ENCODE measurements at places on chromosomes 1 and 21.

GRCh38 chr1:213929398-213929797 lies 58.4 kb upstream of the PROX1 start:
- DNase-seq = no peak

- no peak for DNase-seq
These were observed 13.6 kb downstream of the INSRR start for GRCh38 chr1:156845055-156845952.

GRCh38 chr1:45929257-45929687 lies 125.9 kb downstream of the MAST2 start:
- no peak for DNase-seq

DNA sequence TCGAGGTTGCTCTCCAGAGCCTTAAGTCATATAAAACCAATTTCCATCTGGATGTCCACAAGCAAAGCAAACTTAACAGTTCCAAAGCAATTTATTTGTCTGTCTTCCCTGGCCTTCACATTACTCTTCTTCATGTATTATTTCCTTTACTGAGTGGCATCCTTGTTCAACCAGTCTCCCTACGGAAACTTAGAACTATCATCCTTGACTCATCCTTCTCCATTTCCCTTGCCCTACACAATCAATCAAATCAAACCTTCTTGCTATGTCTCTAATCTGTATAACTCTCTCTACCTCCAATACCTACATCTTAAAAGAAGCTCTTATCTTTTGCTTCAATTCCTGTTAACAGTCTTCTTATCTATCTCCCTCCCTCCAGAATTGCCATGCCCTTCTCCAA lies 25.4 kb downstream of the EGLN1 start:
- DNase-seq = no peak

- DNase-seq = no peak
These were observed 102.5 kb upstream of the TARDBP start for GRCh38 chr1:10909697-10910680.

DNA sequence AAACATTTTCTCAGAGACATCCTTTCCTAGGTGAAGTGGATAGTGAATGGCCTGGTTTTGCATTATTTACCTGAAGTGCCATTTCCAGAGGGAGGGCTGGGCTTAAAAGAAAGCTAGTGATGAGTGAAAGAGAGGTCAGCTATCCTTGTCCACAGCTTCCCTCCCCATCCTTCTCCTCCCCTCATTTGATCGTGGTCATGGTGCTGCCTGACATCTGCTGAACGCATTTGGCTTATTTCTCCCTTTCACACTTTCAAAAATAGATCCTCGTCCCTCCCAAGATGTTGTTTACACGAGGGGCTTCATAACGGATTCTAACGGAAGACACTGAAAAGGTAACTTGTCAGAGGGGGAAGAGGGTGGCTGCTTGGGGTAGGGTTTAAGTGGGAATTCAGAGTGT lies 66.1 kb downstream of the PRRX1 start:
- DNase-seq = no peak

GRCh38 chr1:221239792-221240191 lies 360.5 kb downstream of the HLX start:
- DNase-seq = no peak

DNA sequence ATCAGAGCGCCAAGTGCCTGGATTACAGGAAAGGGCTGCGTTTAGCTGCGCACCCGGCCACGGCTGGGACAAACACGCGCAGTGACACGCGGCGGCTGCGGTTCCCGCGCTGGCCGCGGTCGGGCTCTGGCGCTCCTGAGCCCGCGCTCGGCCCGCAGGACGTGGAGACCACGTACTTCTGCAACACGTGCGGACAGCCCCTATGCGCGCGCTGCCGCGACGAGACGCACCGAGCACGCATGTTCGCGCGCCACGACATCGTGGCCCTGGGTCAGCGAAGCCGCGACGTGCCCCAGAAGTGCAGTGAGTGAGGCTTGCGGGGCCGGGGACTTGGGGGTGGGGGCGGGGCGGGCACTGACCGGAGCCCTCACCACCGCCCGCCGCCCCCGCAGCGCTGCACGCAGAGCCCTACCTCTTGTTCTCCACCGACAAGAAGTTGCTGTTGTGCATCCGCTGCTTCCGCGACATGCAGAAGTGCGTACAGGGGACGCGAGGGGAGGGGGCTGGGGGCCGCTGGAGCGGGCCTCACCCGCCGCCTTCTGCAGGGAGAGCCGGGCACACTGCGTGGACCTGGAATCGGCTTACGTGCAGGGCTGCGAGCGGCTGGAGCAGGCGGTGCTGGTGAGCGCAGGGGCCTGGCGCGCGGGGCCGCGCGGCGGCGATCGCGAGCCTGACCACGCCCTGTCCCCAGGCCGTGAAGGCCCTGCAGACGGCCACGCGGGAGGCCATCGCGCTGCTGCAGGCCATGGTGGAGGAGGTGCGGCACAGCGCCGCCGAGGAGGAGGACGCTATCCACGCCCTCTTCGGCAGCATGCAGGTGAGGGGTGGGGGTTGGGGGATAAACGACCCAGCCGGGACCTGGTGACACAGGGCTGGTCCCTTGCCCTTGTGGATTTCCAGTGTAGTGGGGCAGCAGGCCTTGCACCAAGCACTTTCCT lies 3.1 kb downstream of the RNF207 start:
- DNase-seq = no peak

DNA sequence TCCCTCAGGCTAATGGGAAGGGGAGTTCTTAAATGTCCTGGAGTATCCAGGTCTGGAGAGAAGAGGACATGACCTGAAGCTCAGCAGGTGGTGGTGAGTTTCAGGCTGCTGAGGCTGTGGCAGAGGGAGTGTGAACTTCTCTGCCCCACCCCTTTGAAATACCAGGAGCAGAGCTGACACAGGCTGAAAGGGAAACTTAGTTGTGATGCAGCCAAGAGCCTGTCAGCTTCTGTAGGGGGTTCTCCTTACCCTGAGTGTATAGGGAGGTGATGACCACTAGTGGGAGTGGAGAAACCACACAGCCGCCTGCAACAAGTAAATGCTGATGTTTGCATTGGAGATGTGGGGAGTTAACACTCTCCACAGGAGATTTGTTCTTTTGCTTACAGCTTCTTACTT lies 152.3 kb downstream of the FCRL5 start:
- no peak for DNase-seq

- DNase-seq = peak; percentile 96
These were observed 29.5 kb downstream of the RGS1 start for GRCh38 chr1:192604979-192605620.

- no peak for DNase-seq
These were observed 1.6 kb downstream of the CD53 start for GRCh38 chr1:110874324-110875215.

GRCh38 chr1:153944005-153944826 lies 2.3 kb downstream of the DENND4B start:
- DNase-seq = no peak

DNA sequence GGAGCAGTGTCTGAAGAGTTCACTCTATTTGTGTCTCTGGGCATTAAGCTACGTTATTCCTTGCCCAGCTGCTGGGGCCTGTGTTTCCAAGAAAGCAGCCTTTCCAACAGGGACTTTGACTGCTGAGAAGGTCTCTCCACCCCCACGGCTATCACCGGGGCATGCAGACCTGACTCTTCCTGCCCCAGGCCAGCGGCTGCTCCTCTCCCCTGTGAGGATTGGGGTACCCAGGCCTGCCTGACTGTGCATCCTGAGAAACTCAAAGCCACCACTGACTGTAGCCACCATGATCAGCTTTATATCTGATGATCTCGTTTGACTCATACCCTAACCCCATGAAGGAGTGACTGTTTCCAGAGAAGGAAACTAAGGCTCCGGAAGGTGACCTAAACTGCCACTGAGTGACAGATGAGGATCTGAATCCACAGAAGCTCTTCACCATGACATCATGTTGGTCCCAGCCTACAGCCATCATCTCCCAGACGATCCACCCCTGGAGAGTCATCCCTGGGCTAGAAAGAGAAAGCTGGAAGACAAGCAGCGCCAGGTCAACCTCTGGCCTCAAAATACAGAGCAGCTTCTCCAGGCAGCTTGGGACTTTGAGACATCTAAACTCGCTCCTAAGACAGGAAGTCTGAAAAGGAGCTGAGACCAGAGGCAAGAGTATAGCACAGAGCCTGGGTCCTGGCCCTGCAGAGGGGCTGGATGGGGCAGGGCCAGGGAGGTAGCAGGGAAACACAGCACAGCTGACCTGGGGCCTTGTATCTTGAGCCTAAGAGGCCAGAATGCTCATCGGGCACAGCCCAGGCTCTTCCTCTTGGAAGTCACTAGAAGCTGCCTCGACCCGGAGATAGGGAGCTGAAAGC lies 244.0 kb upstream of the VAMP3 start:
- DNase-seq = no peak

- DNase-seq = no peak
These were observed 19.8 kb downstream of the SELP start for GRCh38 chr1:169610108-169610507.

DNA sequence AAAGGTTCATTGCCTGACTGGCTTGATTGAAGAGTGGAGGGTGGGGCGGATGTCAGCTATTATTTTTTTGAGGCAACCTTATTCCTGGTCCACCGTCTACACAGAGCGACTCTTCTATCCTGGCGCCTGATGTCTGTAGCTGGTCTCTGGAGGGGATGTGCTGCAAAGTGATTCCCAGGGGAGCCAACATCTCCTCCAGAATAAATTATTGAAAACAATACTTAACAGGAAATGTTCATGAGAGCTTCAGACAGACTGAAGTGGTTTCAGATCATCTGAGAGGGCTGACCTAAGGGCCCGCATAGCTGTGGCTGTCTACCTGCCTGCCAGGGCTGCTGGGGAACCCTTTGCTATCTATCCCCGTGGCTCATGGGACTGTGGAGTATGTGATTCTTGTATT lies 66.7 kb downstream of the TEX35 start:
- no peak for DNase-seq

GRCh38 chr1:234874291-234875288 lies 254.0 kb downstream of the TOMM20 start:
- DNase-seq = no peak

GRCh38 chr1:173996995-173997394 lies 25.2 kb downstream of the RC3H1 start:
- no peak for DNase-seq

- no peak for DNase-seq
These were observed 24.4 kb downstream of the ZBTB17 start for GRCh38 chr1:15951341-15952153.

DNA sequence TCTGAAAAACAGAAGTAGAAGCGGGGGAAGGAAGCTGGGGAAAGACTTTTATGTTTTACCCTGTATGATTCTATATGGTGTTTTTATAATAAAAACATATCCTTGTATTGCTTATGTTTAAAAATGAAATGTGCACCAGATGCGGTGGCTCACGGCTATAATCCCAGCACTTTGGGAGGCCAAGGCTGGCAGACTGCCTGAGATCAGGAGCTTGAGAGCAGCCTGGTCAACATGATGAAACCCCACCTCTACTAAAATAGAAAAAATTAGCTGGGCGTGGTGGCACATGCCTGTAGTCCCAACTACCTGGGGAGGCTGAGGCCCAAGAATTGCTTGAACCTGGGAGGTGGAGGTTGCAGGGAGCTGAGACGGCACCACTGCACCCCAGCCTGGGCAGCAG lies 155.4 kb downstream of the SMYD3 start:
- no peak for DNase-seq

GRCh38 chr1:193185901-193186731 lies at the start of gene B3GALT2:
Gene B3GALT2 (minus strand): TSS chr1:193186613. CDS start chr1:193181562, 5,051 bp downstream.
- DNase-seq = peak; percentile 87

DNA sequence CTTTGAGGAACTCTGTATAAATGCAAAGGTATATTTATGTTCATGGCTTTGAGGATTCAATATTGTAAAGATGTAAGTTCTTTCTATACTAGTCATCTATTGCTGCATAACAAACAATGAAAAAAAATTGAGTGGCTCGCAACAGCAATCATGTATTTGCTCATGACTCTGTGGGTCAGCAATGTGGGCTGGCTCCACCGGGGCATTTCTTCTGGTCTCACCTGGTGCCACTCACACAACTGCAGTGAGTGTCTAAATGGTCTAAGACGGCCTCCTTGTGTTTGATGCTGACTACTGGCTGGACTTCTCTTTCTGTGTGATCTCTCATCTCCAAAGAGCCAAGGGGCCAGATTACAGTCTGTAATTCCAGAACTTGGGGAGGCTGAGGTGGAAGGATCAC lies 45.1 kb upstream of the EXO1 start:
- no peak for DNase-seq

- peak; percentile 2 for DNase-seq
These were observed 36.4 kb downstream of the PDC start for GRCh38 chr1:186424539-186424938.

GRCh38 chr1:7434566-7434965 lies 336.5 kb upstream of the VAMP3 start:
- DNase-seq = no peak

- DNase-seq = peak; percentile 73
These were observed 386.9 kb downstream of the AMY1C start for GRCh38 chr1:104136621-104137020.

DNA sequence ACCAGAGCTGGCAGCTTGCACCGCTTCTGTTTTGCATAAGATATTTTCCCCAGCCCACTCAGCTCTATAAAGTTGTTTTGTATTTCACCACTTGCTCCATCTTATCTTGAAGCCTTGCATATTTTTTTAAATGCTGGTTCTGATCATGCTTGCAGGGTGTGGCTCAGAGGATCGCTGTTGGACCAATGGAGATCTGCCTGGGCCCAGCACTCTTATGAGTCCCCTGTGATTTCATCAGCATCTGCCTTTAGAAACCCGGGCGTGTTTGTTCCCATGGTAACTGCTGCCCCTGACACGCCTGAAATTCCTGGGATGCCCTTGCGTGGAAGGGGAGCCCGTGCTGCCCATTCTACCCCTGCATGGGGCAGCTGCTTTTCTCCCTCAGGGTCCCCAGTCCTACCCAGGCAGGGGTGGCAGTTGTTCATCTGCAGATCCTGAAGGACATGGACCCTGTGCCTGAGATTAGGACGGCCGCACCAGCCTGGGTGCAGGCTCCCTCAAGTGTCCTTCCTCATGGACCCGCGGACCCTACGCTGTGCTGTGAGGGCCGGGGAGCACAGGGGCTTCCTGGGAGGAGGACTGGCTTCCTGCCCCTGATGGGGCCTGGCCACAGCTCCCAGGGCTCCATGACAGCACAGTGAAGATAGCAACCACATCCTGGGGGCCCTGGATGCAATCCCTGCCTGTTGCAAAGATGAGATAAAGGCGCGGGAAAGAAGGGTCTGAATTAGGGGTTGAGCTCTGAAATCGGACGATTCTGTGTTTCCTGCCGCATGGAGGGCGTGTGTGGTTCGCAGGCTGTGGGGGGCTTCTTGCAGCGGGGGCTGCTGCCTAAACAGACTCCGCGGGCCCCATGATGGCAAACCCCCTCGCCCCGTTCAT lies 226.5 kb downstream of the SDCCAG8 start:
- DNase-seq = no peak

DNA sequence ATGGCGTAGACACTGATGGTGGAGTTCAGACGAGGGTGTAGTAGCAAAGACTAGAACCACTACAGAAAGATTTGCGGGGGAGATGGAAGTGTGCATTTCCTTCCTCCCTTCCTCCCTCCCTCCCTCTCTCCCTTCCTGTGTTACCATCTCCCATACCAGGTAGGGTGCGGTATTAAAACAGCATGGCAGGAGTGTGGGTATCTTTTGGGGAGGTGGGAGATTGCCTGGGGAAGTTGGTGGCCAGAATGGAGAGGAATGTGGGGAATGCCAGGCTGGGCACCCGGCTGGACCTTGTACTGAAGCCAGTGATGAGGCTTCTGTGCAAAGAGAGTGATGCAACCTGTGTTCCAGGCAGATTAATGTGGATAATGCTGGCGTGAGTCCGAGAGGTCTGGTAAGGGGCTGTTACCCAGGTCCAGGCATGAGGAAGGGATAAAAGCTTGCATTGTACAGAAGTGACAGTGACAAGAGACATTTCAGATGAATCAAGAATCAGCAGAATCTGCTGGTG lies 30.3 kb upstream of the PPP2R5A start:
- no peak for DNase-seq
